ENCODE measurements at places on chromosomes 5 and 9.
A peak's percentile ranks its signal among the peaks of the same experiment; 100 is the strongest.

DNA sequence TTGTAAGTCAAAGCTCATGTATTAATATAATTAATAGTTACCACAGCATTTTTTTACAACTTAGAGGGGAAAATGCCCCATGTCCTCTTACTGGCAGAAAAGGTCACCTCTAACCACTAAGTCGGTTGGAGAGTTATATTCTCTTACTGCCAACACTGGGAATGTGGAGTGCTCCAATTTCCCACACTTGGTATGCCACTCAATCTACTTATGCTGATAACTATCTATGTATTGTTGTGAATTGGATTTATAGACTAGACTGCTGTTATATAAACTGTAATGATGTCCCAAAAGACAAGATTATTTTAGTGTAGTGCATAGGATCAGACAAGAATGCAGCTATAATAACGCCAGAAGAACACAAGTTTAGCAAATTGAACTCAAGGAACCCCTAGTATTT is 2385.2 kb upstream of the C9orf72 start:
- DNase-seq: no peak

GRCh38 chr9:31336386-31336785 is 1048.1 kb upstream of the ACO1 start:
- DNase-seq: no peak

GRCh38 chr5:100188339-100188738 is 346.8 kb upstream of the FAM174A start:
- no peak for DNase-seq

- DNase-seq: no peak
Measured at GRCh38 chr5:124665035-124665434, 81.4 kb downstream of the ZNF608 start.

DNA sequence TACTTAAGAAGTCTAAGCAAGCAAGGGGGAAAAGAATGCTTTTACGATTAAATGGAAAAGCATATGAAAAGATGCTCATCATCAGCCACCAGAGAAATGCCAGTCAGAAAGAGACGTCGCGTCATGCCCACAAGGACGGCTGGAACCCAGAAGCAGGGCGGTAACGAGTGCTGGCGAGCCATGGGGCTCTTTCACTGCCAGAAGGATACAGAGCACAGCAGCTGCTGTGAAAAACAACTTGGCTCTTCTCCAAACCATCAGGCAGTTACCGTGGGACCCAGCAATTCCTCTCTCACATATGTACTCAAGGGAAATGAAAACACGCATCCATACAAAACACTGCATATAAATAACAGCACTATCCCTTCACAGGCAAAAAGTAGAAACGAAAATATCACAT is 95.5 kb downstream of the CAMSAP1 start:
- no peak for DNase-seq

DNA sequence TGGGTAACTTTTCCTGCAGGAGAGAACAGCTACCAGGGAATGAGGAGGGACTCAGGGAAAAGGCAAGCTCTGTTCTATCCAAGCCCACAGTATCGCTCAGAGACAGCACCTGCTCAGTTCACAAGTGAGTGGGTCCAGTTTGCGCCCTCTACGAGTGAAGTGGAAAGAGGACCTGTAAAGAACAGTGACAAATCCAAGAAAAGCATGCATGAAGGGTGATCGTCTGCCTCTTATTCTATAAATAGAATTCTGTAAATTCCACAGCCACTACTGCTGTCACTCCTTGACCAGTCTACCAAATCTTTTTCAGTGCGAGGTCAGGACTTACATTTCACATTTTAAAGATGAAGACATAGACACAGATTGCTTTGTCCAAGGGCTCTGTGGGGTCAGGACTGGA is 117.5 kb downstream of the ENTREP1 start:
- no peak for DNase-seq

DNA sequence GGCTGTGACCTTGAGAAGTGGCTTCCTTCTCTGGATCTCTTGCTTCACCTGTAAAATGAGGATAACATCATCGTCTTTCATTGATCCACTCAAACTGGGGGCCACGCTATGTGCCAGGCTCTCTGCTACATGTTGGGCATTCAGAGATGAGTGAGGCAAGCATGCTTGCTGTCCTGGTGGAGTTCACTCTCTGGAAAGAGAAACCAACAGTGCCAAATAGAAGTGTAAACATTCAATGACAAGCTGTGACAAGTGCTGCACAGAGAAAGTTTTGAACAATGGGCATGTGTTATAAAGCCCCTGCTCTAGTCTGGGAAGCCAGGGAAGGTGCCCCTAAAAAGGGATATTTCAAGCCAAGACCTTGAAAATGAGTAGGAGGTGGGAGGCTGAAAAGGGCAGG is 50.9 kb upstream of the AFAP1L1 start:
- DNase-seq: no peak

DNA sequence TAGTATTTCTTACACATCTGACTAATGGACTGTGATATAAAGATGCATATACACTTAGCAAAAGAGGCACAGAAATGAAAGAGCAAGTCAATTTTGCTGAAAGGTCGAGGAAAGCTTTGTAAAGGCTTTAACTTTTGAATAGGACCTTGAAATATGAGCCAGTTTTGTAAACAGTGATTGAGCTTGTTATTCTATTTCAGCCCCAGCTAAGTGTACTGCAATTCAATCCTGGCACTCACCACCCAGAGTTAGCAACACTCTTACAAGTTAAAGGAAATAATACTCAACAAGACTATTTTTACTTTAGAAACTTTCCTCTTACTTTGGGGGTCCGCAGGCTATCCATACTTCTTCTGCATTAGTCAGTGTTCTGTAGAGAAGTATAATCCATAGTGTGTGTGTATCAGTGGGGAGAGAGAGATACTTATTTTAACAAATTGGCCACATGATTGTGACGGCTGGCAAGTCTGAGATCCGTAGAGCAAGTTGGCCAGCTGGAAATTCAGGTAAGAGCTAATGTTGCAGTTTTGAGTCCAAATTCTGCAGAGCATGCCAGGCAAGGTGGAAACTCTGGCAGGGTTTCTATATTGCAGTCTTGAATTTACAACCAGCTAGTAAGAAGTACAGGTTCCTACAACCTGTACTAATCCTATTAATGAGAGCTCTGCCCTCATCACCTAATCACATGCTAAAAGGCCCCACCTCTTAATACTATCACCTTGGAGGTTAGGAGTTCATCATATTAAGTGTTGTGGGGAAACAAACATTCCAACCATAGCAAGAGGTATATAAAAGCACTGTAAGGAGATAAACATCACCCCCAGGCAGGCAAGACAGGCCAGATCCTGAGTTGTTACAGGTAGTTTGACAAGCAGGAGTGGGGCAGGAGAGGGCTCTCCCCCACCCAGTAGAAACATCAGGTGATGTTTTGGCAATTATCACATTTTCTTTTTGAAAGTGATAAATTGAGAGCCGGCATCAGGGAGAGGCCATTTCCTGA is 33.6 kb downstream of the IL7R start:
- DNase-seq: no peak

DNA sequence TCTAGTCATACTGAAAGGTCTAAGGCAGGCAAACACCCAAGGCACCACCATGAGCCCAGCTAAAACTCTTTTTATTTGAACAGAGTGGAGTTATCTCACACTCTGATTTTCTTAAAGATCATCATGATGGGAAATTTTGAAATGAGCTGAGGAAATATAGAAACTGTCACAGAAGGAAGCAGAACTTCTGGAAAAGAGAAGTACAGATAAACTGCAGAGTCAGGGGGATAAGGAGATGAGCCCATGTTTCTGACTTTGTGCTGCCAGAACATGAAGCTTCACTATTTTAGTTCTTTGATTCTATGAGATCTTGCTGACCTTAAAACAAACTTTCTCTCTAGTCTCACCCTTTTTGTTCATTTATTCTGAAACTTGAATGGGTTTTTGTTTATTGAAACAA is 406.5 kb upstream of the EDIL3 start:
- DNase-seq: no peak

- peak; percentile 77 for DNase-seq
Measured at GRCh38 chr5:119036101-119036762, 34.7 kb upstream of the DMXL1 start.

- no peak for DNase-seq
Measured at GRCh38 chr5:169413416-169413815, 112.5 kb upstream of the SLIT3 start.

GRCh38 chr5:67156976-67157583 is 39.5 kb downstream of the CD180 start:
- DNase-seq: peak; percentile 21

DNA sequence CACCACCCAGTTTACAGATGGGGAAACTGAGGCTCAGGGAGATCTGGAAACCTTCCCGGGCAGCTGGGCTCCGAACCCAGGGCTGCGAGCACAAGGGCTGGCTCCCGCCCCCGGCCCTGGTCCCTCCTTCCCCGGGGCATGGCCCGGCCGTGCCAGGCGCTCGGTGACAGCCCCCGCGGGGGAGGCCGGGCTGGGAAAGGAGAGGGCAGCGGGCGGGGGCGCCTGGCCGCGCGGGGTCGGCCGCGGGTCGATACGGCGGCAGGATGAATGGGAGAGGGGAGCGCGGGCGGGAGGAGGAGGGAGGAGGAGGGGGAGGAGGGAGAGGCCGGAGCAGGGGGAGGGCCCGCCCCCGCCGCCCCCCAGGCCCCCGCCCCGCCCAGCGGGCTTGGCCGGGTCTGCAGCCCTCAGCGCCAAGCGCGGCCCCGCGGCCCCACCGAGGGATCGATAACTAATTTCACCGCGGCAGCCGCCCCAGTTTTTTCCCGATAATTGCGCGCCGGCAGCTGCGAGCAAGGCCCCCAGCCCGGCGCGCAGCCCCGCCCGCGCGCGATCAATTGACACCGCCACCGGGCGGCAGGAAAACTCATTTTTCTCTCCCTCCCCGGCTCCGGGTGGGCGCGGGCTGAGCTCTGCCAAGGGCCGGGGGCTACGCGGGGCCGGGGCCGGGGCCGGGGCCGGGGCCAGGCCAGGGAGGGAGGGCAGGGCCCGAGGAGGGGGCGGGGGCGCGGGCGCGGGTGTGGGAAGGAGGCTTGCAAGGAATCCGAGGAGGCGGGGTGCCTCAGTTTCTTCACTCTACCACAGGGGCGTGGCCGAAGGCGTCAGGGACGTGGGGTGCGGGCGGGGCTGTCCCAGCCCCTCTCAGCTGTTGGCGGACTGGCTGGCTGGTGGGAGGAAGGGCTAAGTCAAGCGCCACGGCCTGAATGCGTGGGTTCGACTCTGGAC is 52.1 kb downstream of the C9orf50 start:
- peak; percentile 48 for DNase-seq

DNA sequence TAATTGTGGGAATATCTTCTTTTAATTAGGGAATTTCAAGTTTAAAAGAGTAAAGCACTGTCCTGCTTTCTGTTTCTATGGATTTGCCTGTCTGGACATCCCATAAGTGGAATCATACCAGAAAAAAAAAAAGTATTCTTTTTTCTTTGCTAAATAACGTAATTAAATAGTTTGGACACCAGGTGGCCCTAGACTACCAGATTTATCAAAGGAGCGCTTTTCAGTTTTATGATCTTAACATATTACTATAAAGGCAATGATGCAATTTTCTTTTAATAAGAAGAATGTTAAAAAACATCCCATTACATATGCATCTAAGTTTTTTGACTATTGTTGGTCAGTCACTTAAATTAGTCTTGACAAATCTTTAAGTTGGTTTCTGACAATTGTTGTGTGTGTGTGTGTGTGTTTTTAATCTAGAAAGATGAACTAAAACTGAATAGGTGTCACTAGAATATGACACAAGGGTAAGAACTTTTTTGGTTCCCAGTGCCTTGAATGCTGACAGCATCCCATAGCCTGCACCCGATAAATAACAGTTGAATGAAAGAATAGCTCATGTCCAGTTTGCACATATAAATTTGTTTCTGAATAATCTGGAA is 49.5 kb downstream of the C5orf22 start:
- DNase-seq: peak; percentile 48

DNA sequence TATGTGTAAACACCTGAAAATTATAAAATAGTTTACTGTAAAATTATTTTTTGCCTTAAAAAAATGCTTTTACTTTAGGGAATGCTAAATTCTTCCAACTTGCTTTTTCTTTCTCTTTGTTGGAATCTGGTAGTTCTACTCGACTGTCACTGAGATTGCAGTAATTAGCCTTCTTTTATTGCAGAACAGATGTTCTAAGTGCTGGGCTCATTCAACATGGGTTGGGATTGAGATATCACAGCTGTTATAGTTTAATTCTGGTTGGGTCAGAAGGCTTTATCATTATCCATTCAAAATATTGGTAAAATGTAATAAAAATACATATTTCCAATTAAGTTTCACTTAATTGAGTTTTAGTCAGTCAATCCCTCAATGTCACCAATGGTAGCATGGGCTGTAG is 686.7 kb downstream of the CDH18 start:
- no peak for DNase-seq
